ENCODE measurements at places on chromosomes 11 and 22.
A peak's percentile ranks its signal among the peaks of the same experiment; 100 is the strongest.

DNA sequence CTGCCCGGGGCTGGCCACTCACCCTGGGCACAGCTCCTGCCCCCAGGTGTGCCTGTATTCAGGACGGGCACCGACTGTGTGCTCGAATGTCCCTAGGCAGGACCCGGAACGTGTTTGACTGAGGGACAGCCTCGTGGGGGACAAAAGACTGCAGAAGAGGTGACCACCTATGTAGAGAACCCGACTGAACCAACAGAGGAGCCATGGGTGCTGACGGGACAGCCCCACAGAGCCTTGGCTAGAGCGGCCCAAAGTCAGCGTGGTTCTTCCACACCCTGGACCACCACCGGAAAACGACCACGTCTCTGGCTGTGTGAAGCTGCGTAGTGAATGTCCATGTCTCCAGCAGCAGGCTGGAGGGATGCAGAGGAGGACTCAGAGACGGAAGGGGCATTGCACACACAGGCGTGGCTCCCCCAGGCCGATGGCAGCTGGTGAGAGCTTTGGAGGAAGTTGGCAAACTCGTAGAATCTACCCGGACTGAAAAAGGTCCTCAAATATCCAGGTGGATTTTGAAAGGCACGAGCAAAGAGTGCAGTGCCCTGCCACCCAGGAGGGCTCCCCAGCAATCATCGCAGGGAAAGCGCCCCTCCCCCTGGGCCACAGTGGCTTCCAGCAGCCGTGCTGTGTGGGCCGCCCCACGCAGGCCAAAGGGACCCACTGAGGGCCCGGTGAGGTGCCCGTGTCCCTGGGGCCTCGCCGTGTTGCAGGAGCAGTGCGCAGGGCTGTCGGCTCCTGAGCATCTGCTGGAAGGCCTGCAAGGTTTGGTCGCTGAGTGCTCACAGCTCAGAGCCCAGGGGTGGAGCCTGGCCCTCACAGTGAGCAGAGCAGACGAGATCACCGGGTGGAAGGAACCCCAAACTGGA, 17.5 kb upstream of the MUC5B start:
- no peak for DNase-seq

GRCh38 chr11:45453721-45454120, 167.6 kb upstream of the SYT13 start:
- no peak for DNase-seq

DNA sequence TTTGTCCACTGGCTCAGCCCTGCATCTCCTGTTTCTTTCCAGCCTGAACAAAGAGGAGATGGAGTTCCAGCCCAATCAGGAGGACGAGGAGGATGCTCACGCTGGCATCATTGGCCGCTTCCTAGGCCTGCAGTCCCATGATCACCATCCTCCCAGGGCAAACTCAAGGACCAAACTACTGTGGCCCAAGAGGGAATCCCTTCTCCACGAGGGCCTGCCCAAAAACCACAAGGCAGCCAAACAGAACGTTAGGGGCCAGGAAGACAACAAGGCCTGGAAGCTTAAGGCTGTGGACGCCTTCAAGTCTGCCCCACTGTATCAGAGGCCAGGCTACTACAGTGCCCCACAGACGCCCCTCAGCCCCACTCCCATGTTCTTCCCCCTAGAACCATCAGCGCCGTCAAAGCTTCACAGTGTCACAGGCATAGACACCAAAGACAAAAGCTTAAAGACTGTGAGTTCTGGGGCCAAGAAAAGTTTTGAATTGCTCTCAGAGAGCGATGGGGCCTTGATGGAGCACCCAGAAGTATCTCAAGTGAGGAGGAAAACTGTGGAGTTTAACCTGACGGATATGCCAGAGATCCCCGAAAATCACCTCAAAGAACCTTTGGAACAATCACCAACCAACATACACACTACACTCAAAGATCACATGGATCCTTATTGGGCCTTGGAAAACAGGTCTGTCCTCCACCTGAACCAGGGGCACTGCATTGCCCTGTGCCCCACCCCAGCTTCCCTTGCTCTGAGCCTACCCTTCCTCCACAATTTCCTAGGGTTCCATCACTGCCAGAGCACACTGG, 5.0 kb downstream of the FTH1 start:
- DNase-seq, result no peak

GRCh38 chr22:29469755-29470154, 10.3 kb upstream of the NEFH start:
- DNase-seq, result no peak

DNA sequence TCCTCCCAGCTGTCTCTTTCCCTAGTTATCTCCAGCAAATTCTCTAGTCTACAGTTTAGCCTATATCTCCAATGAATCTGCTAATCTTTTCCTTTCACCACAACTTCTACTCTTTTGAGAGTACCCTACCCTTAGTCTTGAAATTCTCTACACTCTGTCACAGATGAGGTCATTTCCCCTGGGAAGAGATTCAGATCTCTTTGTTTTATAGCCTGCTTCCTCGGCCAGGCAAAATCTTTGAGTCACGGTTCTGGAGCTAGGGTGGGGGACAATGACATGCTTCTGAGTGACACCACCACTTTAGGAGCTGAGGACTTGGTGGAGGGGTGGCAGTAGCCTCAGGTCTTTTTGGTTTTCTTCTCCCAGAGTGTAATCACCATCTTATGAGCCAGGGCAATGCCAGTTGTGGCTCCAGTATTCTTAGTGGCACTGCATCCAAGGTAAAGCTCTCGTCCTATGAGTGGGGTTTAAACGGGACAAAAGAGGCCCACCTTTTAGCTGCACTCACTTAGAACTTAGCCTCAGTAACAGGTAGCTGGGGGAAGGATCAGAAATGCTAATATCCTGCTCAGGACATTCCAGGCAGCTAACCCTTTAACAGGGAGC, 98.5 kb upstream of the RRM1 start:
- peak; percentile 37 for DNase-seq

- no peak for DNase-seq
Observed at GRCh38 chr11:3229673-3230630, 2.3 kb downstream of the MRGPRE start.

- DNase-seq, result peak; percentile 21
Observed at GRCh38 chr11:69604055-69604454, 36.9 kb upstream of the CCND1 start.

Data from fibroblast of upper back skin (primary cell).